ENCODE measurements at places on chromosomes 11 and 22.

DNA sequence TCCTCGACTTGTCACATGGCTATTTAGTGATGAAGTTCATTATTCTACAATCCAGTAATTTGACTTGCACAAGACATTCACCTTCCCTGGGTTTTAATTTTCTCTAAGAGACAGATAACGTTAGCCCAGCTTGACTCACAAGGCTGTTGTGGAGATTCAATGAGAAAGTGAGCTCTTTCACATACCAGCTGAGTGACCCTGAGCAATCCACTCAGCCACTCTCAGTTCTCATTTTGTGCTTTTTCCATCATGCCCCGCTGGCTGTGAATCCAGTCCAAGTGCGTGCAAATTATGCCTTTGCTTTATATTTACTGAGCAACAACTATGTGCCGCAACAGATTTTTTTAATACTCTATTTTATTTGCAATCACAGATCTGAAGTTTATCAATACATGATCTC is 176.5 kb downstream of the LARGE1 start:
- DNase-seq, result no peak

GRCh38 chr11:98895936-98896335 is 124.8 kb upstream of the CNTN5 start:
- DNase-seq, result no peak

DNA sequence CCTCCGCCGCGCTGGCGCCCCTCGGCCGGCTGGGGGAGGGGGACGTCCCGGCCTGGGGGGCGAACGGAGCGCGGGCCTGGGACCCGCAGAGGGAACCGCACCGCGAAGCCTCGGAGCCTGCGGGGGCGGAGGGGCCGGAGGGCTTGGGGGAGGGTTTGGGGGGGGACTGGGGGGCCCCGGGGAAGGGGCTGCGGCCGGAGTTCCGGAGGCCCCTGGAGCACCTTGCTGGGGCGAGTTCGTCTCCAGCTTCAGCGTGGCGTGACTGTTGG is 261 bp upstream of the SCT start:
- DNase-seq, result no peak

GRCh38 chr11:132941024-132941646 is 591.2 kb downstream of the OPCML start:
- DNase-seq, result peak; percentile 51

DNA sequence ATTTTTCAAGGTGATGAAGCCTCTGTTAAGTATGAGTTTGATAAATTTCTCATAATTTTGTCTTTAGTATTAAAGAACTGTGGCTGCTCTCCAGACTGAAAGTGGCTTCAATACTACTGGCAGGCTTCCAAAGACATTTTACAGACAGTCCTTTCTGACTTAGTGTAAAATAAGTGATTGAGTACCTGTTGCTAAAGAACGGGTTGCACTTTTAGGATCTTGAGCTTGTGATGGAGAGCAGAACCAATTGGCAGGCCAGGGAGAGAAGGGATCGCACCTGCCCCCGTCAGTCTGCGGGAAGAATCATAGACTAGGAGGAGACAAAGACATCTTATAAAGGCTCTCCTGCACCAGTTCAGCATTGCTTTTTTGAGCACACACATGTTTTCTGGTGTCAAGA is 4.4 kb downstream of the NCAM1 start:
- peak; percentile 42 for DNase-seq

DNA sequence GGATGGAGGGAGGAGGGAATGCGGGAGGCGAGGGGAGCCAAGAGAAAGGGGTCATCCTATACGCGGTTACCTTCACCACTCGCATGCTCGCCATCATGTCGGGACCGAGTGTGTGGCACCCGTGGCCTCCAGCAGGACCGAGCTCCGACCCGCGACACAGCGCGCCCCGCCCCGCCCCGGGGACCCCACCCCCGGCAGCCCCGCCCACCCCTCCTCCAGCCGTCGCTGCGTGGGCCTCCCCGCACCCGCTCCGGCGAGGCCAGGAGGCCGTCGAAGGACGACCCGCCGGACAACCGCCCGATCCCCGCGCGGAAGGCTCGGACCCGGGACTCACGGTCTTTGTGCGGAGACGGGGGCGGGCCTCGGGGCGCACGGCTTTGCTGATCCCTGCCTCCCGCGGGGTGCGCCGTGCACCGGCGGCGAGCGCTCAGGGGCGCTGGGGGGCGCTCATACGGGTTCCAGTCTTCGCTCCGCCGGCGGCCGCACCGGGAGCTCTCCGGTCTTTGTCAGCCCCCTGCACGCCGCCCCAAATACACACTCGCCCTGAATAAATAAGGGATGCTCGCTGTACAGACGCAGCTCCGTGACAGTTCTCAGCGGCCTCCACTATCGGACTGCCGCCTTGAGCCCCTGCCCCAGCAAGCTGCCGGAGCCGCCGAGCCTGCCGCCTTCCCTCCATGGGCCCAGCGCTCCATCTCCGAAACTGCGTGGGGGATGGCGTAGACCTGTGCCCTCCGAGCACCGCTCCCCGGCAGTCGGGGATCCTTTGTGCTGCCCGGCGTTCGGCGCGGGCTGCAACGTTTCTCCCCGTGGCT is at the start of gene UBE2L6:
Gene UBE2L6 (minus strand): TSS at position 158 of the 815 bp plus-strand sequence. CDS start 61 bp downstream, at position 97.
- DNase-seq, result peak; percentile 88

DNA sequence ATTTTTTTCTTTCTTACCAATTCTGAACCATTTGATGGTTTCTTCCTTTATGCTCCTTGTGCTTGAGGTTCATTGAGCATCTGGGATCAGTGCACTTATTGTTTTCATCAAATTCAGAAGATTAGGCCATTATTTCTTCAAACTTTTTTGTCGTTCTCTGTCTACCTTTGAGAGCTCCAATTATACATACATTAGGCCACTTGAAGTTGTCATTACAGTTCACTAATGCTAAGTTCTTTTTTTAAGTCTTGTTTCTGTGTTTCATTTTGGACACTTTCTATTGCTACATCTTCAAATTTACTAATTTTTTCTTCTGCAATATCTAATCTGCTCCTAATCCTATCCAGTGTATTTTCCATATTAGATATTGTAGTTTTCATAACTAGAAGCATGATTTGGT is 40.8 kb downstream of the CDPF1 start:
- no peak for DNase-seq

All from right hindlimb (tissue), 1 donor.